ENCODE measurements at places on chromosomes 1 and 21. TPM values are rescaled to one million over a fixed set of nuclear protein-coding genes. Genes with fewer than 3 reads are reported as not detected.

DNA sequence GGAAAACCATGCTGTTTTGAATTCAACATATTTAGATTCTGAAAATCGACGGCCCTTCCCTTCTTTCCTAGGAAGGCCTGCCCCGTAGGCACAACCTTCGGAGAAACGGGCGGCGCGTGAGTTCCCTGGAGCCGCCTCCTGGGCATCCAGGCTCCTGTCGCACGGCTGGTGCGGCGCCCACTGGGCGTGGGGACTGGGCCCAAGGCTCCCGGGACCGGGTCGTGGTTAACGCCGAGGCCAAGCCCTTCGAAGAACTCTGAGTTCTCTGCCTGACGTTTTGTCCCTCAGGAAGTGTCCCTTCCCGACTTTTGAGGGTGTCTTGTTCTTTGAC is 19.2 kb upstream of the TBX15 start:
- DNase-seq: no peak
- peaks cover 6% of the 10 kb centered on the region for H3K4me1 ChIP-seq
- peaks cover 51% of the 10 kb centered on the region for H3K27me3 ChIP-seq
- peak overlapping the region; percentile 61 for H3K4me3 ChIP-seq
- H3K27ac ChIP-seq: no peak overlapping the region

DNA sequence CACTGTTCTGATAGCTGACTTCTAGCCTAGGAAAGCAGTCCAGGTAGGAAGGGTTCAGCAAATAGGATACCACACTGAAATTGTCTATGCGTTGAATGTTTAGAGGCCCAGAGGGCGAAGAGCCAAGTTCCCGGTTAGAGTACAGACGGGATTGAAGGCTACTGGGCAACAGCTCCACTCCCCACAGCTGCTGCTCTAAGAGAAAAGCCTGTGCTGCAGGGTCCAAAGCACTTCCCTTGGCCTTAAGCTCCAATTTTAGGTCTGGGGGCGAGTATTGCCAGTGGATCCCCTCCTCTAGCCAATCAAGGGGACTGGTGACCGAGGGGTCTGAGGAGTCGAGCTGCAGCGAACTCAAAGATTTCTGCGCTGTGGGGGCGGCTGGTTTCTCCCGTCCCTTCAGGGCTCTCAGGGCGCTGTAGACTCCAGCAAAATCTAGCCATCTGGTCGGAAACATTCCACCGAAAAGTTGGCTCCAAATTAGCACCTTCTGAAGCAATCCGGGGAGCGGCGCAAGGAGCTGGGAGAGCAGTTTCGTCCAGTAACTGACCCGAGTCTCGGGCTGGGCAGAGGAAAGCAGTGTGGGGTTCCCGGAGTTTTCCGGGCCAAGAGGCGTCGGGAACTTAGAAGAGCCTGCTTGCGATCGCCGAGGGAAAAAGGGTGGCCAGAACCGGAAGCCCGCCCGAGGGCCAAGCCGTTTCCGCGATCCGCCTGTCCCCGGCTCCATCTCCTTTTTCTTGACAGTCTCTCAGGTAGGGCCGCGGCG is 748 bp downstream of the PPP1R15B start:
- no peaks in the 10 kb centered on the region for H3K4me1 ChIP-seq
- H3K27me3 ChIP-seq: no peaks in the 10 kb centered on the region
- no peaks in the 10 kb centered on the region for H3K36me3 ChIP-seq
- peak; percentile 48 for DNase-seq
- H3K27ac ChIP-seq: peak overlapping the region; percentile 100

- H3K4me1 ChIP-seq: no peaks in the 10 kb centered on the region
- no peak overlapping the region for H3K27ac ChIP-seq
- no peak overlapping the region for H3K4me3 ChIP-seq
- H3K36me3 ChIP-seq: peaks cover 5% of the 10 kb centered on the region
These were observed 2.2 kb upstream of the TOMM20 start for GRCh38 chr1:235130766-235131270.

DNA sequence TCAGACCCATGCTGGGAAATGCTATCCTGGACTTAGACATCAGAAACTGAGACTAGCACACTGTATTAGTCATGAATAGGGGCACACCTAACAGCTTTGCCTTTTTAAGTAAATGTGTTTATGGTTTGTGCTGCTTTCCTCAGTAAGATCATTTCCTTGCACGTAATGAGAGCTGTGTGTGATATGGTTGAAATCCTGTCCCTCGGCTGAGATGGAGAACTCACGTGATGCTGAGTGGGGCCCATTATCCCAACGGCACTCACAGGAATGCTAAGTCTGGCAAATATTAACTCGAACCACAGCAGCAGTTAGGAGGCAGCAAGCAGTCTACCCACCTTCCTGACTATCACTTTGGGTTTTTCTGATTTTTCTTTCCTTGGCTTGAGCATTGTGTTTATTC is 38.2 kb downstream of the BCL9 start:
- no peaks in the 10 kb centered on the region for H3K27me3 ChIP-seq
- H3K4me1 ChIP-seq: no peaks in the 10 kb centered on the region
- H3K27ac ChIP-seq: no peak overlapping the region
- DNase-seq: no peak

The NCMAP gene
- 8.2 TPM for total RNA-seq

DNA sequence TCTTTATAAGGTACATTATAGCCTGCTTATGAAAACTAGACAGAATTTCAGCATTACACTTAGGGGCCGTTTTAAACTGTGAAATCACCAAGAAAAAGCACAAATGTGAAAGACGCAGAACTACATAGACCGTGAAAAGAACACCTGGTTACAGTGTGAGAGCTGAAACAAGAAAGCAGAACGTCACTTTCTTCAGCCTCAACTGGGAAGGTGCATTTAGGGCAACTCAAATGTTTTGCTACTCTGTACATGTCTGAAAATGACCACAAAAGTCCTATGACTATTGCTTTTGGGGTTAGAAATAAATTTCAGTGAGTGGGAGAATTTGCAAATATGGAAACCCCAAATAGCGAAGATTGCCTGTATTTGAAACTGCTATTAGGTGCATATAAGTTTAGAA is 268.7 kb downstream of the OLFM3 start:
- H3K36me3 ChIP-seq: no peaks in the 10 kb centered on the region
- no peaks in the 10 kb centered on the region for H3K4me1 ChIP-seq
- no peaks in the 10 kb centered on the region for H3K27me3 ChIP-seq
- DNase-seq: no peak

- no peaks in the 10 kb centered on the region for H3K27me3 ChIP-seq
- no peak for DNase-seq
- peak overlapping the region; percentile 39 for H3K27ac ChIP-seq
- H3K4me1 ChIP-seq: peaks cover 8% of the 10 kb centered on the region
These were observed 23.4 kb downstream of the CSF1 start for GRCh38 chr1:109933856-109934711.

The F13B gene
- total RNA-seq: not detected

DNA sequence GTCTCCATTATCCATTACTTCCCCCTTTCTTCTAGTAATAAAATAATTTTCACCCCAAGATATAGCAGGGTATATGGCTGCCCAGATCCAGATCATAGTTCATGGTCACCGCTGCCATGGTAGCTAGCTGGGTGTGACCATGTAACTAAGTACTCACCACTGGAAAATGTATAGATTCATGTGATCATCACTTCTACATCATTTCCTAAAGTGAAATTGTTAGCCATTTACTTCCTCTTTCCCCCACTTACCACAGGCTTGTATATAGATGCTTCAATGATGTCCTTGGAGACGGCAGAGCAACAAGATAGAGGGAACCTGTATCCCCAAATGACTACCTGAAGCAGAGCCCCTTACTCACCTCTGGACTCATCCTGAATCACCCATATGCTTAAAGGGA is 22.7 kb upstream of the EYA3 start:
- no peak for DNase-seq
- no peak overlapping the region for H3K4me3 ChIP-seq
- H3K27me3 ChIP-seq: no peaks in the 10 kb centered on the region
- H3K27ac ChIP-seq: no peak overlapping the region

The OR2T2 gene
- total RNA-seq: not detected

DNA sequence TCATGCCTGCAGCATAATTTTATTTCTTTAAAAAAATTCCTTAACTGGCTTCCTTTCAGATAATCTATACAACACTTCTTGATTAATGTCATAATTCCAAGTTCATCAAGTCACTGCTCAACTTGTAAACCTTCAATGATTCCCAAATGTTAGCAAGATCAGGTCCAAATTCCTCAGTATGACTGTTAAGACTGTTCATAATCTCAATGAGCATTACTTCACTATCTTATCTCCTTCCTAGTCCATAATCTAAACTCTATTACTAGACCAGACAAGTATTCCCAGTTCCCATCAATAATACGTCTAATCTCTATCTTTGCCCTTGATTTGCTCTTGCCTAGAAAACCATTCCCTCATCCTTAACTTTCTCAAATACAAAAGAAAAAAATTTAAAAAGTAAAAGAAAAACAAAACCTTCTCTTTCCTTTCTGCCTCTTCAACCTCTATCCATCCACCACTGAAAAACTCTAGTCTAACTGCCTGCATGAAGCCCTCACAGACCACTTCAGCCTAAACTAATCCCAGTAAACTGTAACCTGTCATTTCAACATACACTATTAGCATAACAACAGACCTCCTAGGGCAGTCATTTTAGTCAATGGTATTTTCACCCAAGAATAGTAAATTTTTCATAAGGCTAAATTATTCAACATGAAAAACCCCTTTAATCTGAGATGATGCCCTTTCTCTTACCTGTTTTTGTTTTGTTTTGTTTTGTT is 15.5 kb downstream of the LUZP1 start:
- no peaks in the 10 kb centered on the region for H3K27me3 ChIP-seq
- no peak overlapping the region for H3K27ac ChIP-seq
- no peak for DNase-seq

- no peaks in the 10 kb centered on the region for H3K4me1 ChIP-seq
- no peak overlapping the region for H3K27ac ChIP-seq
- H3K27me3 ChIP-seq: no peaks in the 10 kb centered on the region
- no peak overlapping the region for H3K4me3 ChIP-seq
These were observed 143.0 kb downstream of the URB2 start for GRCh38 chr1:229769006-229769405.

- no peak overlapping the region for H3K27ac ChIP-seq
- no peaks in the 10 kb centered on the region for H3K27me3 ChIP-seq
- H3K4me1 ChIP-seq: peaks cover 11% of the 10 kb centered on the region
- peaks cover 14% of the 10 kb centered on the region for H3K36me3 ChIP-seq
These were observed 19.2 kb downstream of the PTTG1IP start for GRCh38 chr21:44854391-44854663.

DNA sequence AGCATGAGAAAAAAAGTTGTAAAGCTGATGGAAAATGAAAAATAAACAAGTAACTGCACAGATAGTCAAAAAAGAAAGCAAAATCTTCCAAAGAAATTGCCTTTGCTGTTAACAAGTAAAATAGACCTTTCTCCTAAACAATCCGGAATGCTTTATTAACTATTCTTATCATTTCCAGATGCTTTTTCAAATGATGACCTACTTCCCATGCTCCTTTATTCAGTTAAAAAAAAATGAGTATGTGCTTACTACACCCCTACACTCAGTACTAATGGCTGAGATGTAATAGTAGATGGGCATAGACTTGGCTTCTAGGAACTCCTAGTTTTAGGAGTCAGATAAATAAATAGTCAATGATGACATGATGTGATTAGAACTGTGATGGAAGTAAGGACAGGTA is 108.5 kb downstream of the NIBAN1 start:
- DNase-seq: no peak
- H3K27me3 ChIP-seq: no peaks in the 10 kb centered on the region
- H3K36me3 ChIP-seq: no peaks in the 10 kb centered on the region
- no peak overlapping the region for H3K27ac ChIP-seq
- no peak overlapping the region for H3K4me3 ChIP-seq

- H3K36me3 ChIP-seq: no peaks in the 10 kb centered on the region
- H3K4me1 ChIP-seq: no peaks in the 10 kb centered on the region
- H3K27ac ChIP-seq: peak overlapping the region; percentile 19
- DNase-seq: no peak
- H3K4me3 ChIP-seq: no peak overlapping the region
These were observed 159.8 kb upstream of the SGIP1 start for GRCh38 chr1:66374148-66374547.

- peaks cover 12% of the 10 kb centered on the region for H3K36me3 ChIP-seq
- no peak for DNase-seq
- no peaks in the 10 kb centered on the region for H3K27me3 ChIP-seq
- no peak overlapping the region for H3K4me3 ChIP-seq
These were observed 15.3 kb downstream of the GABPA start for GRCh38 chr21:25750085-25750484.

The CD1C gene
- 0.66 TPM for total RNA-seq

- no peak overlapping the region for H3K4me3 ChIP-seq
- no peaks in the 10 kb centered on the region for H3K4me1 ChIP-seq
- H3K27me3 ChIP-seq: no peaks in the 10 kb centered on the region
These were observed 74.2 kb downstream of the ATF6 start for GRCh38 chr1:161840363-161840762.

GRCh38 chr1:101030881-101031280 is 5.3 kb upstream of the DPH5 start:
- no peak overlapping the region for H3K4me3 ChIP-seq
- H3K36me3 ChIP-seq: no peaks in the 10 kb centered on the region
- H3K27ac ChIP-seq: no peak overlapping the region
- DNase-seq: no peak

DNA sequence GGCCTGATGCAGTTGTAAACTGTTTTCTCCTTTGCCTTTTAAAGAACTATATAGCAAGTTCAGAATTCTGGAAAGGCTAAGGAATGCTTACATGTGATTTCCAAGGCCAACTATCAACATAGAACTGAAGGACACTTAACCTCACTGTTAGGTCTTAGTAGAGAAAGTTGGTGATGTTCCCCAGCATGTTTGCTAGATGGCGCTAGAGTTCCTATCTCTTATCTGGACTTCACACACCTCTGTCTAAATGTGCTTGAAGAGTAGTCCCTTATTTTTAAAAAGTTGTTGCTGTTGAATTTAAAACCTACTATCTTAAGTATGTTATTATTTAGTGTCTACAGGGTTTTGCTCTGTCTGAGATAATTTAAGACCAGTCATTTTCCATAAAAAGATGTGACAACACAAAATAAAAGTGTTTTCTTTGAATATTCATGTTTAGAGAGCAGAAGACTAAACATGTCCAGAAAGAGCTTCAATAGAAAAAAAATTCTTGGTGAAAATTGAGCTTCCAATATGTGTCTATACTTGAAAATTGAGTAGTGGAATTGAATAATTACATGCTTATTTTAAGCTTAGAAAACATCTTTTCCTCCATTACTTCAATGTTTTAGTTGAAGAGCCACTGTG is 237.3 kb downstream of the S1PR1 start:
- no peaks in the 10 kb centered on the region for H3K27me3 ChIP-seq
- H3K36me3 ChIP-seq: no peaks in the 10 kb centered on the region
- DNase-seq: no peak
- H3K27ac ChIP-seq: no peak overlapping the region
- H3K4me3 ChIP-seq: no peak overlapping the region

- H3K4me3 ChIP-seq: no peak overlapping the region
- H3K27me3 ChIP-seq: no peaks in the 10 kb centered on the region
- no peaks in the 10 kb centered on the region for H3K36me3 ChIP-seq
These were observed 21.4 kb downstream of the RUNX3 start for GRCh38 chr1:24908591-24909259.

GRCh38 chr1:106276871-106277270 is 779.6 kb upstream of the PRMT6 start:
- no peak overlapping the region for H3K4me3 ChIP-seq
- H3K27me3 ChIP-seq: no peaks in the 10 kb centered on the region
- no peaks in the 10 kb centered on the region for H3K36me3 ChIP-seq
- no peaks in the 10 kb centered on the region for H3K4me1 ChIP-seq

- H3K27ac ChIP-seq: peak overlapping the region; percentile 64
- peaks cover 6% of the 10 kb centered on the region for H3K4me1 ChIP-seq
- no peak for DNase-seq
- no peak overlapping the region for H3K4me3 ChIP-seq
These were observed 68.6 kb downstream of the TGFBR3 start for GRCh38 chr1:91817211-91817905.

All from breast epithelium (tissue), 4 donors.